ENCODE measurements at places on chromosomes 12 and 14. TPM values are rescaled to one million over a fixed set of nuclear protein-coding genes. Genes with fewer than 3 reads are reported as not detected.
A peak's percentile ranks its signal among the peaks of the same experiment; 100 is the strongest.

DNA sequence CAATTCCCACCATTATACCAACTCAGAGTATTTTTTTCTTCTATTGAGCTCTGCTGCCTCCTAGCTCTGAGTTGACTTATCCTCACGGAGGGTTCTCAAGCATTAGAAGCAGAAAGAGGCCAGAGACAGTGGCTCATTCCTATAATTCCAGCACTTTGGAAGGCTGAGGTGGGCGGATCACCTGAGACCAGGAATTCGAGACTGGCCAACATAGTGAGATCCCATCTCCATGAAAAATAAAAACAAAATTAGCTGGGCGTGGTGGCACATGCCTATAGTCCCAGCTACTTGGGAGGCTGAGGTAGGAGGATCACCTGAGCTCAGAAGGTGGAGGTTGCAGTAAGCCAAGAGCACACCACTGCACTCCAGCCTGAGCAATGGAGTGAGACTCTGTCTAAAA lies 21.0 kb downstream of the HPD start:
- H3K4me3 ChIP-seq, result no peak overlapping the region
- no peaks in the 10 kb centered on the region for H3K27me3 ChIP-seq
- no peak for DNase-seq
- H3K27ac ChIP-seq, result no peak overlapping the region

GRCh38 chr14:89566644-89567415 lies 149.8 kb upstream of the FOXN3 start:
- no peaks in the 10 kb centered on the region for H3K27me3 ChIP-seq
- H3K27ac ChIP-seq, result no peak overlapping the region
- no peak overlapping the region for H3K4me3 ChIP-seq

DNA sequence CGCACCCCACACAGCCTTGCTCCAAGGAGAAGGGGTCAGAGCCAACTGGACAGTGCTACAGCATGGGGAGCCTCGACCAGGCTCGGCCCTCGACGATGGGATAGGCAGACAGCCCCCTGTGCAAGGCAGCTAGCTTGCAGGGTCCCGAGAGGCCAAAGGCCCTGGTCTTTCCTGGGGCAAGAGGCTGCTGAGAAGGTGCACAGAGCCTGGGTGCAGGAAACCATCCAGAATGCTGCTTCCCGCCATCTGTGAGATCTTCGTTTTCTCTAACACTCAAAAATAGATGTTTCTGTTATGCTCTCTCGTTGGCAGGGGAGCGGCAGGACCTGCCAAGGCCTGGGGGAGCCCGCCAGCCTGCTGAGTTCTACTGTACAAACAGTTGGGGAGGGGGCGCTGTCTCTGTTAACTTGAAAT lies 168.0 kb upstream of the RTL1 start:
- no peaks in the 10 kb centered on the region for H3K36me3 ChIP-seq
- no peak overlapping the region for H3K27ac ChIP-seq
- peaks cover 15% of the 10 kb centered on the region for H3K4me1 ChIP-seq
- no peak for DNase-seq

- peaks cover 32% of the 10 kb centered on the region for H3K36me3 ChIP-seq
- peak overlapping the region; percentile 88 for H3K4me3 ChIP-seq
- peaks cover 20% of the 10 kb centered on the region for H3K4me1 ChIP-seq
- no peaks in the 10 kb centered on the region for H3K27me3 ChIP-seq
- no peak for DNase-seq
- H3K27ac ChIP-seq, result peak overlapping the region; percentile 87
Measured at GRCh38 chr12:121575952-121576625, 4.7 kb downstream of the KDM2B start.

DNA sequence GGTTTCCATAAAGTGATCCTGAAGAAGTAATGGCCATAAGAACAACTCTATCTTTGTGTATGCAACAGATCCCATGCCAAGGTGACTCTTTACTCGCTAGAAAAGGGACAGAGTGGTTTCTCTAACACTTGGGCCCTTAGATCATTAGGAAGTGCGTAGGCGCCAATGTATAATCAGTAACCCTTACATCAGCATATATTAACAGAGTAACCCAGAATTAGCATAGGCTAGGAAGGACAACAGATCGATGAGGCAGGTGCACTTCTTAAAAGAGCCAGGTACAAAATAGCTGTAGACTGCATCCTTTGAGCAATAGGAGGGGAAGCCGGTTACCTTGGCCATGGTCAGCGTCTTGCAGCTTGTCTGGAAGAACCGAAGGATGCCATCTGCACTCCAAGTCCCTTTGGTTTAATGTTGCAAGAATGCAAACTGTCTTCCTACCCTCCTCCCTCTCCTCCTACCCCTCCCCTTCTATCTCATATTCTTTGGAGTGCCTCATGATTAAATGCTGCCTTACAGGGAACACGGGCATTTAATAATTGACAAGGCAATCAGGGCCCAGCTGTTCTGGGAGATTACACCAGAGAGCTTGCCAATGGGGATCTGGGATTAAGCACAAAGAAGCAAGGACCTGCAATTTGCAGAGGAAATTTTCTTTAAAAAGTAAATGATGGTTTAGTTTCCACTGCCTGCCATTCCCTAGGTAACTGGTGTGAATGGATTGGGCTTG lies 8.0 kb downstream of the GSG1 start:
- DNase-seq, result no peak
- no peaks in the 10 kb centered on the region for H3K27me3 ChIP-seq
- no peak overlapping the region for H3K27ac ChIP-seq
- no peaks in the 10 kb centered on the region for H3K36me3 ChIP-seq
- no peak overlapping the region for H3K4me3 ChIP-seq

DNA sequence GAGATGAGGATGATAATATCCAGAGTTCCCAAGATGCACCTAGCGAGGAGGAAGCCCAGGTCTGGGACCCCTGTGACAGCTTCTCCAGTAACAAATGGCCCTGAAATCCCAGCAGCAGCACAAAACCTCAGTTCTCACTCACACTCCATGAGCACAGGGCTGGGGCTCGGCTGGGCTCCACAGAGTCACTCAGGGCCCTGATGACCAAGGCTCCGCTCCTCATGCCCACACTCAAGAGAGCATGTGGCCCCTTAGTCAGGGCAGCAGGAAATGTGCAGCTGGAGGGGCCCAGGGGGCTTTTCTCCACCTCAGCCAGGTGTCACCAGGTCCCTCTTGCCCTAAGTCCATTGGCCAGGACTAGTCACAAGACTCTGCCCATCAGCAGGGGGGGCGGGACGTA lies 242.7 kb upstream of the SFSWAP start:
- no peak overlapping the region for H3K27ac ChIP-seq
- H3K36me3 ChIP-seq, result no peaks in the 10 kb centered on the region
- DNase-seq, result no peak

GRCh38 chr14:100698066-100698465 lies 28.6 kb upstream of the DLK1 start:
- no peaks in the 10 kb centered on the region for H3K27me3 ChIP-seq
- DNase-seq, result no peak
- no peak overlapping the region for H3K4me3 ChIP-seq
- H3K36me3 ChIP-seq, result no peaks in the 10 kb centered on the region
- H3K4me1 ChIP-seq, result no peaks in the 10 kb centered on the region

GRCh38 chr12:109529691-109530640 lies 43.3 kb downstream of the MMAB start:
- no peaks in the 10 kb centered on the region for H3K36me3 ChIP-seq
- no peak overlapping the region for H3K4me3 ChIP-seq
- DNase-seq, result no peak
- H3K27me3 ChIP-seq, result no peaks in the 10 kb centered on the region
- H3K27ac ChIP-seq, result no peak overlapping the region

- H3K4me3 ChIP-seq, result no peak overlapping the region
- peaks cover 16% of the 10 kb centered on the region for H3K4me1 ChIP-seq
- no peak for DNase-seq
- H3K27ac ChIP-seq, result no peak overlapping the region
- peaks cover 3% of the 10 kb centered on the region for H3K36me3 ChIP-seq
Measured at GRCh38 chr12:10366875-10367274, 23.0 kb downstream of the KLRK1 start.

DNA sequence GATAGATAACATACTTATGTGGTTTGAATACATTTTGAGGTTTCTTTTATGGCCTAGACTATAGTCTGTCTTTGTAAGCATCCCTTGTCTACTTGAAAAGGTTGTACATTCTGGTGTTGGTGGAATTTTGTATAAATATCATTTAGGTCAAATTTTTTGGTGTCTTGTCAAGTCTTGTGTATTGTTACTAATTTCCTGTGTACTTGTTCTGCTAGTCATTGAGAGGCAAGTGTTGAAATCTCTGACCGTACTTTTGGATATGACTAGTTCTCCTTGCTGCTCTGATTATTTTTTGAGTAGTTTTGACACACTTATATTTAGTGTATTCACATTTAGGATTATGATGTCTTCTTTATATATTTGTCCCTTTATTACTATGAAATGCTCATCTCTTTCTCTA lies 219.6 kb downstream of the CCDC91 start:
- DNase-seq, result no peak
- no peaks in the 10 kb centered on the region for H3K4me1 ChIP-seq
- H3K27me3 ChIP-seq, result no peaks in the 10 kb centered on the region
- no peak overlapping the region for H3K4me3 ChIP-seq
- no peak overlapping the region for H3K27ac ChIP-seq

DNA sequence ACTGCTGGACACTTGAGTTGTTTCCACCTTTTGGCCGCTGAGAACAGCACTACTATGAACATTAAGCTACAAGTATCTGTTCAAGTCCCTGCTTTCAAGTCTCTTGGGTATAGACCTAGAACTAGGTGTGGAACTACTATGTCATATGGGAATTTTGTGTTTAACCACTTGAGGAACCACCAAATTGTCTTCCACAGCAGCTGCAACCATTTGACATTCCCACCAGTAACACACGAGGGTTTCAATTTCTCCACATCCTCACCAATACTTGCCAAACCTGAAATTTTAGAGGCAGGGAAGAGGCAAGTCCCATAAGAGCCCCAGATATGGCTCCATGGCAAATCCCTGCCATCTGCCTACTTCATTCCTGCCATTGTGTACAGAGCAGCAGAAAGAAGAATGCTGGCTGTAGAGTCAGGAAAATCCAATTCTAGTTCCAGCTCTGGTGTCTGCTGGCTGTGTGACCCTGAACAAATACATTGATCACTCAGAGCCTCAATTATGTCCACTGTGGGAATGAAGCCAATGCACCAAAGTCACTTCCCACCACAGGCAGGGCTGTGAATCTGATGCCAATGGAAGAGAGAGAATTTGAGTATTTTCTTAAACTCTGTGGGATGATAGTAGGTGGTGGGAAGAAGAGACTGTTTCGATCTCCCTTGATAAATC lies 17.8 kb downstream of the PITPNM2 start:
- no peak overlapping the region for H3K27ac ChIP-seq
- H3K4me1 ChIP-seq, result no peaks in the 10 kb centered on the region
- no peaks in the 10 kb centered on the region for H3K27me3 ChIP-seq
- no peaks in the 10 kb centered on the region for H3K36me3 ChIP-seq
- DNase-seq, result no peak

GRCh38 chr12:4566474-4566873 lies 4.5 kb downstream of the DYRK4 start:
- H3K4me1 ChIP-seq, result peaks cover 3% of the 10 kb centered on the region
- no peak overlapping the region for H3K4me3 ChIP-seq
- H3K27ac ChIP-seq, result no peak overlapping the region
- no peaks in the 10 kb centered on the region for H3K27me3 ChIP-seq

DNA sequence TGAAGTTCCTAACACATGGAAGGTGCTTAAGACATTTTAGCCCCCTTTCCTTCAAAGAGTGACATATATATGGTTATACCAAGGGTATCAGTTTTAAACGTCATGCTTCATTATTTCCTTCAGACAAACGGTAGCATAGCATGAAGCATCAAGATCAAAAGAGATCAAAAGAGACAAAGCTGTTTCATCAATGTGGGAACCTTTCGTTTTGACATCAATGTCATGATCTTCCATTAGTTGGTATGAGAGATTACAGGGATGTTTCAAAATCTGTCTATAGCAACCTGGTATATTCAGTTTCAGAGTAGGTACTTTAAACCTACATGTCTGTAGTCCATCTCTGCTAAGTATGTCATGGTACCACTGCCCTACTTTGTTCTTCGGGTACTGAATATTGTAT lies 28.3 kb downstream of the PUS7L start:
- no peaks in the 10 kb centered on the region for H3K4me1 ChIP-seq
- no peaks in the 10 kb centered on the region for H3K36me3 ChIP-seq
- no peaks in the 10 kb centered on the region for H3K27me3 ChIP-seq
- H3K27ac ChIP-seq, result no peak overlapping the region
- no peak overlapping the region for H3K4me3 ChIP-seq

- H3K27ac ChIP-seq, result no peak overlapping the region
- H3K4me1 ChIP-seq, result no peaks in the 10 kb centered on the region
- H3K36me3 ChIP-seq, result peaks cover 55% of the 10 kb centered on the region
- DNase-seq, result no peak
Measured at GRCh38 chr12:108566452-108566851, 4.1 kb downstream of the ISCU start.

GRCh38 chr14:77197988-77198387 lies 16.4 kb downstream of the TMEM63C start:
- H3K4me3 ChIP-seq, result no peak overlapping the region
- H3K27ac ChIP-seq, result no peak overlapping the region
- H3K27me3 ChIP-seq, result no peaks in the 10 kb centered on the region
- no peak for DNase-seq

Gene KRT73
- total RNA-seq, result not detected

Gene POTEG
- total RNA-seq, result not detected

Gene PLEKHH1
- total RNA-seq, result 33.3 TPM

Gene PLCZ1
- total RNA-seq, result not detected

Gene GYS2
- not detected for total RNA-seq

Data from H1 (cell line).